ENCODE measurements at places on chromosomes 7 and 10.
A peak's percentile ranks its signal among the peaks of the same experiment; 100 is the strongest.

DNA sequence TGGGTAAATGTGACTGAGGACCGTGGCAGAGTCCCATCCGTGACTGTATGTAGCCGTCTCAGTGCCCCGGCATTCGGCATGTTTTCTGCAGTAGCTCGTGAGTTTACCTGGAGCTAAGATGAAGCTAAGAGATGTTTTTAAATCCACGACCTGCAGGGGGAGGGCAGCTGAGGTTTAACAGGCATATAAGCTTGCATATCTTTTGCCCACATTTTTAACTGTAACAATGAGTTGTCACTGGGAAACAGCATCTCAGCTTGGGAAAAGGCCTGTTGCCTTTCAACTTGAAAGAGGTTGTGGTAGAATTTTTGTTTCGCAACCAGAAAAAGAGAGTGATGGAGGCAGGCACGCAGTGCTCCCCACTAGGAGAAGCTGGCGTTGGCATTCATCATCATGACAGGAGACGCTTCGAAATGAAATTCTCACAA is 77.7 kb downstream of the CELF2 start:
- no peak for DNase-seq

GRCh38 chr10:78299851-78300468 is 266.3 kb downstream of the RPS24 start:
- peak; percentile 37 for DNase-seq

- no peak for DNase-seq
Observed at GRCh38 chr10:69685426-69685801, 55.4 kb downstream of the FAM241B start.

DNA sequence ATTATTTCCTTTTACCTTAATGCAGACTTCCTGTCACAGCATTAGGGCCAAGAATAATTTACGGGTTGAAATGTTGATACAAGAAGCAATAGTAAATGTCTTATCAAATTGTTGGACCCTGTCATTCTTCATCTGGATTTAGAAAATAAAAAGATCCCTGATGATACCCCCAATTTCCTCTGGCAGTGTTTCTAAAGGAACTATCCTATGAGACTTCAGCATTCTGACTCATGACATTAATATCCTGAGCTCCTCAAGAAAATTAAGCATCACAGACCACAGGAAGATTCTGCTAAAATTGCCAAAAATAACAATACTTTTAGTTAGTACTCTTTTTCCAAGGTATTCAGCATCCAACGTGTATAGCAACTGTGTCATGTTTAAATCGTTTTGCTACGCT is 490.5 kb upstream of the ANKRD30A start:
- DNase-seq, result no peak

- no peak for DNase-seq
Observed at GRCh38 chr10:60073781-60074656, 167.7 kb upstream of the CCDC6 start.

DNA sequence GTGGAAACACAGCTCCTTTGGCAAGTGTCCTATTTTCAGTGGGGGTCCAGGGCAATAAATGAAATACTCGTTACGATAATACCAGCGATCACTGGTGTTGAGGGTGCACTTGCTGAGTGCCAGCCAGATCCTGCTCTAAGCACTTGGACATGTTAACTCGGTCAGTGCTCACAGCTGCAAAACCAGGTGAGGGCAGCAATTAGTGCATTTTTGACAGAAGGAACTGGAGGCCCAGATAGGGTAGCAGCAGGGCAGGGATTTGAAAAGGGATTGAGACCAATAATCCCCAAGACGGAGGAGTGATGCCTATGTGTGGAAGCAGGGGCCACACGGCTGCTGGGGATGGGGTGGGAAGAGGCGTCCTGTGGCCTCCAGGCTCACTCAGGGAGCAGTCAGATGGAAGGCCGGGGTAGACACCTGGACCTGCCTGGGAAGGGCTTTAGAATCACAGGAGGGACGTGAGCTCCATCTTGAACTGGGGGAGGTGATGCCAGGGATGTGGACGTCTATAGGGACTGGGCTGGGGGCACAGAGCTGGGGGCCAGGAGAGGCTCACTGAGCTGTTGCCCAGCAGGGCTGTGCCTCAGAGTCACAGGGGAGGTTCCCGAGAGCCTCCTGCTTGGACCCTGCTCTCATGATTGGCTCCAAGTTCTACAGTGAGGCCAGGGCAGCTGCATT is 14.3 kb downstream of the PTPRE start:
- peak; percentile 16 for DNase-seq

- DNase-seq, result peak; percentile 44
Observed at GRCh38 chr7:87926581-87927461, 7.2 kb upstream of the ADAM22 start.

DNA sequence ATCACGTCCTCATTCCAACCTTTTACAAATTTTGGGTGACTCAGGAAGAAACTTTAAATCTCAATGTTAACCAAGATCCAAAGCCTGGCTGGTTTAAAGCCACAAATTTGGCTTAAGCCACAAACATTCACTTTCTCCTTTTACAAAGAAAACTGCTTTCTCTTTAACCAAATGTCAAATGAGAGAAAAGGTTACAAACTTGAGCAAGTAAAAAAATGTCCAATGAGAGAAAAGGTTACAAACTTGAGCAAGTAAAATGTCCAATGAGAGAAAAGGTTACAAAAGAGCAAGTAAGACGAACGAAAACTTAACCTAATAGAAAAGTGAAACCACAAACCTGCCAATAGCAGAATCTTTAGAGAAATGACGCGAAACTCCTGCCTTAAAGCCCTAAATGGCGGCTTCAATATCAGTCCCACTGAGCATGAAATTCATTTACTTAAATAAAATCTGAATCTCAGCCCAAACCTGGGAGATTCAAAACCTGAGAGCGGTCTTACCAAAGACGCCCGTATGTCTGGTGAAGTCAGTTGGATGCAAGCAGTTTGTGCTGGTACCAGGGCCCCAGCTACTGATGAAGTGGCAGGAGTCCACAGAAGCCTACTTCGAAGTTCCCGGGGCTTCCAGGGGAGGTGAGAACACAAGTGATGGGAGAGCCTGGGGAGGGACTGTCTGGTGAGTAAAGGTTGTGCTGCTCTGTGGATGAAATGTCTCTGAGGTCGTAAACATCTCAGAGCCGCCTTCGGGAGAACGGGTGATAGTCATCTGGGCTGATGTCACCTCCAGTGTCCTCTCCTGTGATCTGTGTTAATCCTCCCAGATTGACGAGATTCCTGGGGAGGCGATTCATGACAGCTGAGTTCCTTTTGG is 74.6 kb downstream of the PAXIP1 start:
- DNase-seq, result no peak

DNA sequence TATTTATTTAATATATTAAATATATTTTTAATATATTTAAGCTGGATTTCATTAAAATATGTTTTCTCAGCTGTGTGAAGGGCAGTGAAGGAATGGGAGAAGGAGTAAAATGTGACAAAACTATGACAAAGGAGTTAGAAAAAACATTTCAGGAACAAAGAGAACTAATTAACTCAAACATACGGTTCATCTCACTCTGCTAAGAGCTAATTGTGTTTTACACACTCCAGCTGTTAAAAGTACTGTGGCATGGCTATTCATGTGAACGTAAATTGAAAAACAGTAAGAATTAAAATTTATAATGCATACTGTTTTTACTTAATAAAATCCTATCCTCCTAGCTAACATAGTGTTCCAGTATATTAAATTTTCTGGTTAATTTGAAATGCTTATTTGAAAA is 262.5 kb upstream of the GNAI1 start:
- no peak for DNase-seq

DNA sequence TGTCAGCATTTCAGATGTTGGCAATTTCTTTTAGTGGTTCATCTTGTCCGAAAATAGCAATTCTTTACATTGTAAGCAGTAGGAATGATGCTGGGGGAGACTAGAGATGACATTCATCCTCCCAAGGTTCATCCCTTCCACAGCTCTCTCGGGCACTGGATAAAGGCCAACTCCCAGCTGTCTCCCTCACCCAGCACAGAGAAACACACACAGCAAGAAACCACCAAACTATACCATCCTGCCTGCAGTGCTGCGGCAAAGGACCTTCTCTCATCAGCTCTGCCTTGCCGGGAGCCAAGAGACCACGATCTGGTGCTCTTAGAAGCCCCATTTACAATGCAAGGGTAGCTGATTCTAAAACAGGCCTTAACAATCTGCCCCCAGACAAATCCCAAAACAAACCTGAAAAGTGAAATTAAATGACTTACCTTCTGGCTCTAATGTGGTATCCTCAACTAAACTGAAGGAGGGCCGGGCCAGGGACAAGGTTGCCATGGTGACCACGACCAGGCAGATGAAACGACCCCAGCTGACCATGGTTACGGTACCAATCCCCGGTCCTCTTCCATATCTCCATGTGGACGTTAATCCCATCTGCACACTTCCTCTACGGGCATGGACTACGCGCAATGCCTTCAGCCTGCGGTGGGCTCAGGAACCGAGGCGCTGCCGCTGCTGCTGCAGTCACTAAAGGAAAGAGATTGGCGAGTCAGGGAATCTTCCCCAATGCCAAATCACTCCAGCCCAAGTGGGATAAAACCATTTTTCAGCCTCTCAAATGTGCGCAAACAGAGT is 4.8 kb downstream of the FGFR2 start:
- DNase-seq, result no peak

DNA sequence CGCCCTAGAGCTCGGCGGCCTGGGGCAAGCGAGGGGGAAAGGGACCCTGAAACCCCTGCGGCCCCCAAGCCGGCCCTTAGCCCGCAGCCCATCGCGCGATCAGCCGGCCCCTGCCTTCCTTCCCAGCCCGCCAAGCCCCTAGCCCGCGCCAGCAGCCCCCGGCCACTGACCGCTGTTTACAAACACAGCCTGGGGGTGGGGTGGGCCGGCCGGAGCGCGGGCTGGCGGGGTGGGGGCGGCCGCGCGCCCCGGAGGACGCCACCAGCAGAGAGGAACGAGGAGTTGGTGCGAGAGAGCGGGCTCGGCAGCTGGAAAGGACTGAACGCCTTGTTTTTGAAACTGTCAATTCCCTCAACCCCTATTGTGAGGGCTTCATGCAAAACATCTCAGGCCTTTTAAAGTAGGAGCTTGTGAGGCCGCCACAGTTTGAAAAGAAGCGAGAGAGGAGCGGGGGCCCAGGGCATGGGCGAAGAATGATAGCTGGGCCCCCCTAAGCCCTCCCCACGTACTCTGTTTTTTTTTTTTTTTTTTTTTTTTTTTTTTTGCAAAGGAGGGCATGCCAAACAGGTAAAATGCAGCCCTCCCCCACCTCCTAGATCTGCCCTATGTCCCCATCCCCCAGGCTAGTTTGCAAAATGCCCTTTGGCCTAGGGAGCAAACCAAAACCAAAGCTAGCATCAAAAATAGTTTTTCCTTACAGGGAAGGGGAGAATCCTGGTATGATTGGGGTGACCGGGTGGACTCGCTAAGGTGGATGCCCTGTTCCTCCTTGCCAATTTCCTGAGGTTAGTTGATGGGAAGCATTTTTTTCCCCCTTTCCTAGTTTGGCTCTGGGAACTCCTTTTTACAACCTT is 15.0 kb downstream of the SKIDA1 start:
- no peak for DNase-seq

DNA sequence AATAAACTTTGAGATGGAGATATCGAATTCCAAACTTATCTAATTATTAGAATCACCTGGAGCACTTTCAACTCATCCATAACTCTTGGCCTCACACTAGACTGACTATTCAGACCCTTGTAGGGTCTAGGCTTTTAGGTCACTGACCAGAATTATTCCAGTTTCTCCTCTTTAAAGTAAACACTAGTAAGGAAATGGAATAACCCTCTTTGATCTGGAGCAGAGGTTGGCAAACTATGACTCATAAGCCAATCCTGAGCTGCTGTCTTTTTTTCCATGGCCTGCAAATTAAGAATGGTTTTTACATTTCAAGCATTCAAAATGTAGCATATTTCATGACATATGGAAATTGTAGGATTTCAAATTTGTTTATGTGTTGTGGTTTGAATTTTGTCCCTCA is 1601.9 kb downstream of the REEP3 start:
- no peak for DNase-seq

- no peak for DNase-seq
Observed at GRCh38 chr7:44112231-44112996, 8.3 kb downstream of the AEBP1 start.

GRCh38 chr7:92766461-92767003 is 69.8 kb downstream of the CDK6 start:
- no peak for DNase-seq

Measured in H1 (cell line).